Pancreas (tissue), 10 donors: ENCODE measurements at places on chromosomes 13 and 19. TPM values are rescaled to one million over a fixed set of nuclear protein-coding genes. Genes with fewer than 3 reads are reported as not detected.
A peak's percentile ranks its signal among the peaks of the same experiment; 100 is the strongest.

The SLITRK6 gene
- 0.34 TPM for total RNA-seq

The GRIN3B gene
- not detected for total RNA-seq

GRCh38 chr13:78398743-78399410 is 204.5 kb downstream of the POU4F1 start:
- H3K36me3 ChIP-seq = no peaks in the 10 kb centered on the region
- no peaks in the 10 kb centered on the region for H3K27me3 ChIP-seq
- H3K4me3 ChIP-seq = no peak overlapping the region
- no peaks in the 10 kb centered on the region for H3K4me1 ChIP-seq

The KIR2DL1 gene
- total RNA-seq = not detected

DNA sequence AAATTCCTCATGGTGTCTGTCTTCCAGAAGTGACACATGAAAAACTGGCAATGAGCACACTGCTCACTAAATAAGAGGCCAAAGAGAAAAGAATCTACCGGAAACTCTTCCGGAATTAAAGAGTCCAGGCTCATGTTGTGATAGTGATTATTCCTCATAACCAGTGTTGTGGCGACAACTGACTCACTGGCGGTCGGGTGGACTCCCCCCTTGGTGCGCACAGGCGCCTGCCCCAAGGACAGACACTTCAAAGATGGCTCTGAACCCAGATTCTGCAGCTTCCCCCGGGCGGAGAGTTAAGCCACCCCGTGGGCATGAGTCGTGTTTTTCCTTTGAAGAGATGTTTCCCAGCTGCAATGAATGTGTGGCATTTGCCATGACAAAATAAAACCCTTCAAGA is 10.3 kb downstream of the IL17D start:
- H3K36me3 ChIP-seq = no peaks in the 10 kb centered on the region
- no peak for DNase-seq
- no peak overlapping the region for H3K4me3 ChIP-seq
- no peaks in the 10 kb centered on the region for H3K27me3 ChIP-seq
- no peaks in the 10 kb centered on the region for H3K4me1 ChIP-seq

GRCh38 chr13:27442071-27442647 is 8.2 kb downstream of the MTIF3 start:
- no peaks in the 10 kb centered on the region for H3K36me3 ChIP-seq
- no peak overlapping the region for H3K4me3 ChIP-seq
- DNase-seq = no peak
- H3K27ac ChIP-seq = no peak overlapping the region
- peaks cover 4% of the 10 kb centered on the region for H3K4me1 ChIP-seq

The PGPEP1 gene
- total RNA-seq = 37.3 TPM

- H3K4me3 ChIP-seq = no peak overlapping the region
- H3K27me3 ChIP-seq = peaks cover 5% of the 10 kb centered on the region
- H3K36me3 ChIP-seq = no peaks in the 10 kb centered on the region
- no peaks in the 10 kb centered on the region for H3K4me1 ChIP-seq
These were observed 729.4 kb upstream of the SGCG start for GRCh38 chr13:22451327-22451741.

DNA sequence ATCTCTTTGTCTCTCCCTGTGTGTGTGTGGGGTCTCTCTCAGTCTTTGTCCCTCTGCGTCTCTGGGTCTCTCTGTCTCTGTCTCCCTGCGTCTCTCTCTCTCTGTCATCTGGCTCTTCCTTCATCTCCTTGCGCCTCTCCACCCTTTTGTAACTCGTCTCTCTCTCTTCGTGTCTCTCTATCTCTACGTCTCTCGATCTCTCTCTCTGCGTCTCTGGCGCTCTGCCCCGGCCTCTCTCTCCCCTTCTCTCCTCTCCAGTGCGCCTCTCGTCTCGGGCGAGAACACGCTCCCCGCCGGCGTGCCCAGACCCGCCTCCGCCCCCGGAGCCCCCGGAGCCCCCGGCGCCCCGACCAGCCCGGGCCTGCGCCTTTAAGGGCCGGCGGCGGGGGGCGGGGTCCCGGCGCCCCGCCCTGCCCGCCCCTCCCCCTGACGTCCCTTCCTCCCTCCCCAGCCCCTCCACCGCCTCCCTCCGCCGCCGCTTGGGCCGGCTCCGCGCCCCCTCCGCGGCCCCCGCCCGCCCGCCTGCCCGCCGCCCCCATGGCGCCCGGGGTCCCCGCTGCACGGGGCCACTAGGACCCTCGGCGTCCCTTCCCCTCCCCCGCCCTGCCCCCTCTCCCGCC is at the start of gene MARK4:
MARK4 (plus strand) TSS at position 440 of the 620 bp plus-strand sequence. CDS start 318 bp downstream, outside the sequence.
- peaks cover 3% of the 10 kb centered on the region for H3K4me1 ChIP-seq
- peak; percentile 79 for DNase-seq
- no peak within 1 kb of the TSS for H3K27ac ChIP-seq
- H3K27me3 ChIP-seq = no peaks in the 10 kb centered on the region
- H3K4me3 ChIP-seq = peak within 1 kb of the TSS; percentile 88

DNA sequence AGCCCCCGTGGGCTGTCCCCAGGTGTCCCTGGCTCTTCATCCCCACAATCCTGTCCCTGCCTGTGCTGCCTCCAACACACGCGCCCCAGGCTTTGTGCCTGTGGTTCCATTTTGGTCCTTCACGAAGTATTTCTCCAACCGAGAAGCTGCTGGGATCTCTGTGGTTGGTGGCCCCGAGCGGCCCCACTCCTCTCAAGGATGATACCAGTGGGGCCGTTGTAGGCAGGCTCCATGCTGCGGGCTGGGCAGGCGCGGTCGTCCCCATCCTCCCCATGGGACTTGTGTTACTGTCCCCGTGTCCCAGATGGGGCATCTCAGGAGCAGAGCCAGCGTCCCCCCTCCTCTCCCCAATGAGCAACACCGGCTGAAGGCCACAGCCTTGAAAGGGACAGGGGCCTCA is 3.7 kb upstream of the ZNF554 start:
- no peaks in the 10 kb centered on the region for H3K36me3 ChIP-seq
- H3K27ac ChIP-seq = no peak overlapping the region
- no peak overlapping the region for H3K4me3 ChIP-seq
- DNase-seq = no peak
- H3K27me3 ChIP-seq = no peaks in the 10 kb centered on the region
- peaks cover 5% of the 10 kb centered on the region for H3K4me1 ChIP-seq

GRCh38 chr13:71260246-71260645 is 606.8 kb downstream of the DACH1 start:
- H3K36me3 ChIP-seq = no peaks in the 10 kb centered on the region
- no peak overlapping the region for H3K27ac ChIP-seq
- no peaks in the 10 kb centered on the region for H3K4me1 ChIP-seq
- DNase-seq = no peak

The BRME1 gene
- total RNA-seq = 4.5 TPM

DNA sequence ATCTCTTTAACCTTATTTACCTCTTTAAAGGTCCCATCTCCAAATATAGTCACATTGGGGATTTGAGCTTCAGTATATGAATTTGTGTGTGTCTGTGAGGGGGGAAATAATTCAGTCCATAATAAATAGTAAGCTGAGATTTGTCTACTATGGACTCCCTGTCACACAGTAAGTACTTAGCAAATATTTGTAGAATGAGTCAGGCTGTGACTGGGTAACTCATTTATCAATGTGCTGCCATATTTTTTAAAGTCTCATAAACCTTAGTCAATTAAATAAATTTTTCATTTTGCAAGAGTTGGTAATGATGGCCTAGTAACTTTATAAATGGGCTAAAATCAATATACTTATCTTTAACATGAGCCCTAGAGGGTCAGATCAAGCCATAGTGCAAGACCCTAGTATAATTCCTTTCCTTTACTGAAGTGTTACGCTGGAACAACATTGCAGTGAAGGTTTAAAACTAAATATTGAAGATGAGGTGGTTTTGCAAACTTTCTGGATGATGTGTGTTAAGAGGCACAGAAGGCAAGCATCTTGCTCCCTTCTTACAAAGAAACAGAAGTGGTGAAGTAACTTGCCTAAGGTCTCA is 305.1 kb downstream of the KCNRG start:
- no peaks in the 10 kb centered on the region for H3K4me1 ChIP-seq
- no peak for DNase-seq
- H3K4me3 ChIP-seq = no peak overlapping the region
- H3K27me3 ChIP-seq = no peaks in the 10 kb centered on the region
- no peaks in the 10 kb centered on the region for H3K36me3 ChIP-seq

DNA sequence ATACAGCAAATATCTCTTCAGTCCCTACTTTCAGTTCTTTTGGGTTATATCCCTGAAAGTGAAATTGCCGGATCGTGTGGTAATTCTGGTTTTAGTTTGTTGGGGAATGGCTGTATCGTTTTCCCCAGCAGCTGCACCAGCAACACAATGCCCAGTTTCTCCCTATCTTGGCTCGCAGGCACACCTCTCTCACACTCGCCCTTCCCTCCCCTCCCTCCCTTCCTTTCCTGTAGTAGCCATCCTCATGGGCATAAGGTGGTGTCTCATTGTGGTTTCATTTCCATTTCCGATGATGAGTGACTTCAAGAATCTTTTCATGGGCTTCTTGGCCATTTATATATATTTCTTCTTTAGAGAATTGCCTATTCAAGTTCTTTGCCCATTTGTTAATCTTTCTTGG is 8.6 kb upstream of the GPR18 start:
- no peak overlapping the region for H3K4me3 ChIP-seq
- no peaks in the 10 kb centered on the region for H3K27me3 ChIP-seq
- no peaks in the 10 kb centered on the region for H3K36me3 ChIP-seq
- DNase-seq = no peak

The FZR1 gene
- 28.1 TPM for total RNA-seq

DNA sequence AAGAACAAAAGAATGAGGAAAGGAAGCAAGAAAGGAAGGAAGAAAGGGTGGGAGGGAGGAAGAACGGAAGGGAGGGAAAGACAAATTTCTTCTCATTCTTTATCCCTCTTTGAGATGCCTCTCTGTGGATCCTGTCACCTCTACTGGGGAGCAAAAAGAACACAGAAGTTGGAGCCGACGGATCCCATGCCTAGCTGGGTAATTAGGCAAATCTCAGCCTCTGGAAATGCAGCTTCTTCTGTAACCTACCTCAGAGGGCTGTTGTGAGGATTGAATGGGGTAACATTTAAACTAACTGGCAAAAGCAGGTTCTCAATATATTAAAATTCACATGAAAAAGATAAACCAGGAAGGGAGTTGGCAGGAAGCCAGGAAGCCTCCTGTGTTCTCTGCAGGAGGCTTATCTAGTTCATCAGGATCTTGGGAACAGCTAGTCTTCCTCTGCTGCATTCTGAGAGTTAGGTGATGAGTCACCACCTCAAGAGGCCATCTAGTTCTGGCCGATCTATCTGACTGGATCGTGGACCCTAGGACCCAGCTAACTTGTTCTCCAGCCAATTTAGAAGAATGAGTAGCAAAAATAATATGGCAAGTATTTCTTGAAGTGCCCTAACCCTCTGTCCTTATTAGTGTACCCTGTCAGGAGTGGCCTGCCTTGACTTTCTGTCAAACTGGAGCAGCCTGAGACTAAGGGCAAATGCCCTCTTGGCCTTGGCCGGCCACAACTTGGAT is 15.2 kb upstream of the CPB2 start:
- no peak overlapping the region for H3K27ac ChIP-seq
- no peaks in the 10 kb centered on the region for H3K27me3 ChIP-seq
- no peak for DNase-seq
- H3K36me3 ChIP-seq = no peaks in the 10 kb centered on the region
- H3K4me1 ChIP-seq = no peaks in the 10 kb centered on the region
